ENCODE measurements at places on chromosomes 13 and 19. TPM values are rescaled to one million over a fixed set of nuclear protein-coding genes. Genes with fewer than 3 reads are reported as not detected.

Gene FBXO46
- 32.6 TPM for total RNA-seq

DNA sequence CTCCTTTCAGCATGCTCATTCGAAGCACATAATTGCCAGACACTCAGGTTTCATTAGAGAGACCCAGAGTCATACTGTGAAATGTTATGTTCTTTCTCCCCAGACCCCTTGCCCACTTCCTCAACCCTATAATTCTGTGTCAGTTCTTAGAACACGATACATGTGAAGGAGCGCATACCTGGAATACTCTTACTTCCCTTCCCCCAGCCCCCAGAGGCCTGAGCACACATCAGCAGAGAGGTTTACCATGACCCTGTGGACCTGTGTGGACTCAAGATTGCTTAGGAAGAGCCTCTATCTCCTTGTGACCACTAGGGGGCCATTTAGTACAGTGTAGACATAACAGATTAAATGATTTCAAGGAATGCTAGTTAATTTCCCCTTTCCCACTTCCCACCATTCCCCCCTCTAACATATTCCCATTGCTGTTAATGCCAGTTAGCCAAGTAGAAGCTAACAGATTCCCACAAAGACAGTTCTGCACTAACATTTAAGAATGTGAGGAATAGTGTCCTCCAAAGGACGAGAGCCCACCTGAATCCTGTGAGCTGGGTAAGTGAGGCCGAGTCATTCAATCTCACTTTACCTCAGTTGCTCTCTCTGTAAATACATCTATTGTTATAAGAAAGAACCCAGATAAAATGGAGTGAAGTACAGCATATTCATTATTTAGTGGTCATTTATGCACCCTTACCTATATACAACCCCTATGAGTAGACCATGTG is 154.2 kb upstream of the MAB21L1 start:
- no peaks in the 10 kb centered on the region for H3K27me3 ChIP-seq
- peak; percentile 12 for DNase-seq
- H3K27ac ChIP-seq: no peak overlapping the region
- no peaks in the 10 kb centered on the region for H3K4me1 ChIP-seq
- H3K4me3 ChIP-seq: no peak overlapping the region

DNA sequence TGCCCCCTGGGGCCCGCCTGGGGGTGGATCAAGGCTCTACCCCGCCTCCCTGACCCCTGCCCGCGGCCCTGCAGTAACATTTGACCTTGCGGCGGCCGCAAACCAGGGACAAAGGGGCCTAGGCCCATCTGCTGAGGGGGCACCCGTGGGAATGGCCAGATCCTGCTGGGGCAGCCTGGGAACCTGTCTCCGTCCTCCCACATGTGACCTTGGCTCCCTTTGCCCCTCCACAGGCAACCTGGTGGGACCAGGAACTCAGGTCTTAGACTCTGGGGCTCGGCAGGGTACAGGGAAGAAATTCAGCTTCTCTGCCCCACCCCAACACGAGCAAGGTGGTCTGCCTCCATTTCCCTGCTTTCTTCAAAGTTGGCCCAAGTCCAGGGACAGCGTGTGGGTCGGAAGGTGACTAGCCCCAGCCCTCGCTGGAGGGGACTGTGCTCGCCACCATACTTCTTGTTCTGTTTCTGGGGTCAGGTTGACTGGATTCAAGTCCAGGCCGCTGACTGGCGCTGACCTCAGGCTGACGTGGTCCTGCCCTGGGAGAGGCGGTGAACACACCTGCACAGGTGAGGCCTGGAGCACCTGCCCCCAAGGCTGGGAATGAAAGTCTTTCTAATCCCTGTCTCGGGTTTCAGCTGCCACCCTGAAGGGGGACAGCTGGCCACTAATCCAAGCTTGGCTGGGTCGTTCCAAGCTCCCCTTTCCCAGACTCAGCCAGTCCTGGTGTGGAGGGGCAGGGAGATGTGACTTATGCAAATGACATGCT is 2.5 kb upstream of the NR2F6 start:
- no peak overlapping the region for H3K4me3 ChIP-seq
- H3K27me3 ChIP-seq: no peaks in the 10 kb centered on the region
- H3K27ac ChIP-seq: peak overlapping the region; percentile 53
- peaks cover 72% of the 10 kb centered on the region for H3K4me1 ChIP-seq

Gene MISP
- total RNA-seq: 0.20 TPM

- H3K36me3 ChIP-seq: peaks cover 27% of the 10 kb centered on the region
- peak overlapping the region; percentile 70 for H3K4me3 ChIP-seq
- H3K4me1 ChIP-seq: peaks cover 56% of the 10 kb centered on the region
- H3K27ac ChIP-seq: peak overlapping the region; percentile 89
- DNase-seq: no peak
Measured at GRCh38 chr19:46714444-46715106, 2.3 kb downstream of the PRKD2 start.

GRCh38 chr19:47615230-47615629 is 6.3 kb downstream of the BICRA start:
- no peaks in the 10 kb centered on the region for H3K27me3 ChIP-seq
- no peak overlapping the region for H3K4me3 ChIP-seq
- no peak overlapping the region for H3K27ac ChIP-seq
- H3K4me1 ChIP-seq: peaks cover 6% of the 10 kb centered on the region
- DNase-seq: no peak
- H3K36me3 ChIP-seq: no peaks in the 10 kb centered on the region

GRCh38 chr13:71610876-71611275 is 256.1 kb downstream of the DACH1 start:
- no peaks in the 10 kb centered on the region for H3K4me1 ChIP-seq
- no peaks in the 10 kb centered on the region for H3K36me3 ChIP-seq
- DNase-seq: no peak
- no peaks in the 10 kb centered on the region for H3K27me3 ChIP-seq
- no peak overlapping the region for H3K27ac ChIP-seq

DNA sequence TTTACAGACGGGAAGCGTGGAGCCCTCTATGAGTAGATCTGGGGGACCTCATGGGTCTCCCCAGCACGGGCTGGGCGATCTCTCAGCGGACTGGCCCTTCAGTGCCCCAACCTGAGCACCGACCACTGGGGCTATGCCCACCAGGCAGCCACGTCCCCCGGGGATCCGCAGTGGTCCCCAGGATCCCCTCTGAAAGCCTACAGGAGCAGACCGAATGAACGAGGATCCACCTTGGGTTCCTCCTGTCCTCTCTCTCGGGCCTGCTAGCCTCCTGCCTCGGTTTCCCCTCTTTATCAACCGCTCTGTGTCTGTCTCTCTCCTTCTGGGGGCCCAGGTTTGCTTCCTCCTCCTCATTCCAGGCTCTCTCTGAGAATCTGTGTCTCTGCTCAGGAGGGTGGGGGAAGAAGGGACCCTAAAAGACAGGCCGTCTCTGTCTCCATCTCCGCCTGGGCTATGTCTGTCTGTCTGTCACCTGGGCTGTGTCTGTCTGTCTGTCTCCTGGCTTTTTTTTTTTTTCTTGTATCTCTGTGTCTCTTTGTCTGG is 2.0 kb upstream of the MEIS3 start:
- H3K4me3 ChIP-seq: no peak overlapping the region
- no peak overlapping the region for H3K27ac ChIP-seq
- peaks cover 45% of the 10 kb centered on the region for H3K27me3 ChIP-seq
- peaks cover 4% of the 10 kb centered on the region for H3K4me1 ChIP-seq
- no peak for DNase-seq

Gene PLIN3
- 75.6 TPM for total RNA-seq

DNA sequence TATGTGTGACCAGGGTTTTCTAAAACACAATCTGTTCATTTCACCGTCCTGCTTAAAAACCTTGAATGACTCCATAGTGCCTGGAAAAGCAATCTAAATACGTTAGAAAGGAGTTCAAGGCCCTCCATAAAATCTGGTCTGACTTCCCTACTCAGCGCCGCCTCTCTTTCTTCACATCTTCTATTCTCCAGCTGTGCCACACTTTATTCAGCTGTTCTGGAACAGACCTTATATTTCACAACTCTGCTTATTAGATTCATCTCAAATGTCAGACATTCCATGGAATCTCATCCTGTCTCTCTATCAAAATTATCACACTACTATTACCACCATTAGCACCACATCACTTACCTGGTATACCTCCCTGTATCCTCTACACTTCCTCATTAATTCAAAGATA is 19.8 kb upstream of the SPART start:
- no peak overlapping the region for H3K27ac ChIP-seq
- no peaks in the 10 kb centered on the region for H3K36me3 ChIP-seq
- no peaks in the 10 kb centered on the region for H3K4me1 ChIP-seq
- no peaks in the 10 kb centered on the region for H3K27me3 ChIP-seq
- no peak for DNase-seq

DNA sequence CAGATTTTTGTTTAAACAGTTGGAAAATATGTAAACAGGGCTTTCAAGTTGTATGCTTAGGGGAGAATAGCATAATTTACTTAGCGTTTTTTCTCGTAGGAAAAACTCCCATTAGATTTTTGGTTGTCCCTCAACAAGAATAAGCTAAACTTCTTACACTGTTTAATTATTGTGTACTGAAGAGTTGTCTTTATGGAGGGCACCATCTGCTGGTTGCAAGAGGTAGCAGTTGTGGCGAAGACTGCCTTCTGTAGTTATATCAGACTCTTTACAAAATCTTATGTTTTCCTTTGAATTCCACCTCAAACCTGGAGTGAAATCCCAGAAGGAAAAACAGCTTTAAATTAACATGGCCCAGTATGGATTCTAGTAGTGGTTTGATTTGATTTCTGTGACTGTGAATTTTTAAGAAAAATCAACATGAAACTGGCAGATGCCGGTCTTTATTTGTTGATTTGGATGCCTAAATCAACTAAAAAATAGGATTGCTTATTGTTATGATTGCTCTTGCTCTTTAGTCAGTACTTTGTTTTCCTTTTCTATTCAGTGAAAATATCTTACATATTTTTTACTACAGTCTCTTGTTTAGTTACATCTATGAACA is 53.4 kb downstream of the PDS5B start:
- DNase-seq: peak; percentile 13
- H3K4me1 ChIP-seq: no peaks in the 10 kb centered on the region
- no peaks in the 10 kb centered on the region for H3K36me3 ChIP-seq
- no peaks in the 10 kb centered on the region for H3K27me3 ChIP-seq
- no peak overlapping the region for H3K27ac ChIP-seq
- no peak overlapping the region for H3K4me3 ChIP-seq

DNA sequence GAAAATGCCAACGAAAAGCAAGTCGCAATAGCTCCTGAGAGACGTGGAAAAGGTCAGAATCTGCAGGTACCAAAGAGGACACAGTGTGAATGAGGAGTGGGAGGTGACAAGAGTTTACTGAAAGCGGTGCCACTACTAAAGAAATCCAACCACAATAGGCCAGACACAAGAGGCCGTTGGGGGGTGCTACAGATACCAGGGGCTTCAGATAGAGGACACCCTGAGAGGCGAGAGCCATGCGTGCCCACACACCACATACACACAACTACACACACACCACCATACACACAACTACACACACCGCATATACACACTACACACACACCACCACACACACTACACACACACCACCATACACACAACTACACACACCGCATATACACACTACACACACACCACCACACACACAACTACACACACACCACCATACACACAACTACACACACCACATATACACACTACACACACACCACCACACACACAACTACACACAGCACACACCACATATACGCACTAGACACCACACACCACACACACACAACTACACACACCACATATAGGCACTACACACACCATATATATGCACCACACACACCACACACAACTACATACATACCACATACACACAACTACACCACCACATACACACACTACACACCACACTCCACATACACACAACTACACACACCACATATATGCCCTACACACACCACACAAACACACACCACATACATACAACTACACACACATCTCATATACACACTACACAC is 28.5 kb downstream of the CRYL1 start:
- DNase-seq: no peak
- no peak overlapping the region for H3K27ac ChIP-seq
- H3K36me3 ChIP-seq: no peaks in the 10 kb centered on the region
- H3K27me3 ChIP-seq: no peaks in the 10 kb centered on the region

Gene WTIP
- total RNA-seq: 0.53 TPM

GRCh38 chr19:10417541-10418234 is 2.6 kb upstream of the PDE4A start:
- peaks cover 68% of the 10 kb centered on the region for H3K4me1 ChIP-seq
- peak overlapping the region; percentile 75 for H3K4me3 ChIP-seq
- peak overlapping the region; percentile 95 for H3K27ac ChIP-seq
- DNase-seq: peak; percentile 71
- H3K27me3 ChIP-seq: no peaks in the 10 kb centered on the region
- no peaks in the 10 kb centered on the region for H3K36me3 ChIP-seq

Gene CILP2
- 0.29 TPM for total RNA-seq

DNA sequence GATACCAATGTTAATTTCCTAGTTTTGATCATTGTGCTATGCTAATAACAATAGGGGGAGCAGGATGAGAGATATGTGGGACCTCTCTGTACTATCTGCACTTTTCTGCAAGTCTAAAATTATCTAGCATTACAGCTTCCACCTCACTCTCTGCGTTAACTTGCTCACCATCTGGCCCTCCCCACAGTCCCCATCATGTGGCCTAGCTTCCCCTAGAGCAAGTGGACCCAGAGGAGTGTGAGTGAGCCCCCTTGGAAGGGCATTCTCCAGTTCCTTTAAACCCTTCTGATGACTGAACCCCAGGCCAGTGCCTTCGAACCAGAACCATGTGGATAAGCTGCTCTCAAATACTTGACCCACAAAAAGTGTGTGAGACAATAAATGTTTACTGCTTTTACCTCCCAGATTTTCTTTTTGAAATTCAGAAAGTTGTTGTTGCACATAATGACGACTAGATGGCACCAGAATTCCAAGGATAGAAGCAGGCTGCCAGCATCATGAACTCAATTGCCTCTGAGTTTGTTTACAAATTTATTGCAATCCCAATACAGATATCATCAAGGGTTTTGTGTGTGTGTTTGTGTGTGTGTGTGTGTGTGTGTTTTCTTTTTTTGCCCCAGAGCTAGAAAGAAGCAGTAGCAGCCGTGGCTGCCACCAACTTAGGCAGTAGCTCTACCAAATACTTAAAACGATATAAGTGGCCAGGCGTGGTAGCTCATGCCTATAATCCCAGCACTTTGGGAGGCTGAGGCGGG is 49.0 kb upstream of the ZNF780A start:
- no peak overlapping the region for H3K4me3 ChIP-seq
- peaks cover 6% of the 10 kb centered on the region for H3K27me3 ChIP-seq
- H3K4me1 ChIP-seq: no peaks in the 10 kb centered on the region
- H3K27ac ChIP-seq: no peak overlapping the region
- DNase-seq: peak; percentile 56

- no peak overlapping the region for H3K4me3 ChIP-seq
- no peak overlapping the region for H3K27ac ChIP-seq
- H3K27me3 ChIP-seq: peaks cover 10% of the 10 kb centered on the region
Measured at GRCh38 chr13:99993660-99994637, 12.4 kb downstream of the ZIC2 start.

Gene YJEFN3
- total RNA-seq: 3.6 TPM

Gene LRRC8E
- total RNA-seq: 5.7 TPM

All from K562 (cell line).